ENCODE measurements at places on chromosomes 3 and 15.
A peak's percentile ranks its signal among the peaks of the same experiment; 100 is the strongest.

- DNase-seq, result no peak
Observed at GRCh38 chr3:85054579-85054978, 95.8 kb downstream of the CADM2 start.

DNA sequence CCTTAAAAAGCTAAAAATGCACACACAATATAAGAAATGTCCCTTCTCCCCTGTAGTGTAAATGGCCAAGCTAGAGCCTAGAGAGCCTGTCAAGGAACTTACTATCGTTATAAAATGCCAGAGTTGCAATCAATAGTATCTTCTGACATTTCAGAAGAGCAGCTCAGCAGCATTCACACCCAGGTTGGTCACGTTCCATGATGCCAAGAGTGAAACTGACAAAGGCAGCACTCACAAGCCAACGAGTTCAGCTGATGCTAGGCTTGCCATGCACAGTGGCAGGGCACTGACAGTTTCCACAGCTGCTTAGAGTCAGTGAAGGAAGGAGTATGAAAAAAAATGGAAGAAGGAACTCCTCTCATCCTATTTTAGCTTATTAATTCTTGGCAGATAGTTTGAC is 331.4 kb upstream of the CCDC54 start:
- DNase-seq, result no peak

GRCh38 chr15:79682285-79682684 is 214.5 kb downstream of the MTHFS start:
- peak; percentile 77 for DNase-seq

- no peak for DNase-seq
Observed at GRCh38 chr3:192918275-192918588, 576 bp upstream of the MB21D2 start.

DNA sequence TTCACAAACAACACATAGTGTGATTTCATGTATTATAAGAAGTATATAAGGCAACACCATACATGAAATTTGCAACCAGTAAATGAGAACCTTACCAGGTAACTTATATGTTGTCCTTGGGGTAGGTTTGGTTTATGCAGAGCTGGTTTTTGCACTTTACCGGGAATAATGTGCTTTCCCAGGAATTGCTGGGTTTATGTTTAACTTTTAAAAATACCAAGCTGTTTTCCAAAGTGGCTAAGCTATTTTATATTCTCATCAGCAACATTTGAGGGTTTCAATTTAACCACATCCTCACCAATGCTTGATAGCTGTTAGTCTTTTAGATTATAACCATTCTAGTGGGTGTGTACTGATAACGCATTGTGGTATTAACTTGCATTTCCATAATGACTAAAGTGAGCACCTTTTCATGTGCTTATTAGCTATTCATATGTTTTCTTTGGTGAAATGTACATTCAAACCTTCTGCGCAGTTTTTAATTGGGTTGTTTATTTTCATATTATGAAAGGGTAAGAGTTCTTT is 71.6 kb downstream of the KY start:
- no peak for DNase-seq

DNA sequence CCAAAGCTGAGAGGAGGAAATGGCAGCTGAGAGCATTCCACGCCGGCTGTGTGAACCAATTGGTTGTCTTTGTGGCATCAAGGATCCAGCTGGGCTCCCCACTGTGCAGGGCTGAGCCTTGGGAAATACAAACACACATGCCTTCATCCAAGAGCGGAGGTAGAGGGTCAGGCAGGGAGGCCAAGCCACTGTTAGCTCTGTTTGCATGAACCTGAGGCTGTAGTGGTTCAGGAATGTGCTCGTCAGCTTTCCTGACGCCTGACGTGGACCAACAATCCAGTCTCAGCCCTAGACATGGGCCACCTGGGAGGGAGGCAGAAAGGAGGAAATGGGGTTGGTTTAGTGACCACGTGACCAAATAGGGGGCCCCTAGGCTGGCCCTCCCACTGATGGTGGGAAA is 276.9 kb downstream of the TLE3 start:
- DNase-seq, result no peak

DNA sequence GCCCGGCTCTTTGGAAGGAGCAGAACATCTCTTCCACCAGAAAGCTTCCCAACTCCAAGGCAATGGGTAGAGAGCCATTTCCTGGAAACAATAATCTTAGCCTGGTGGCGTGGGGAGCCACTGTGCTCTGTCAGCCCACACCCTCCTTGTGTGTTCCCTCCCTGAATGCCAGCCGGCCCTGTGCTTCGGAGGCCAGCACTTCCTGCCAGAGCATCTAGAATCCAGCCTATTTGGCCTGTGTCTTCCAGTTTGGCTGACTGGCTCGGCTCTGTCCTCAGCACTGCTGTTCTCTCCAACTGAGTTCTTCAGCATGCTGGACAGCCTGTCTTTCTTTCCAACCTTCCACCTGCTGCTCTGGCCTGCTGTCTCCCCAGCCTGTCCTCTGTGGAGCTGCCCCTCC is 349.3 kb downstream of the MFSD1 start:
- no peak for DNase-seq

DNA sequence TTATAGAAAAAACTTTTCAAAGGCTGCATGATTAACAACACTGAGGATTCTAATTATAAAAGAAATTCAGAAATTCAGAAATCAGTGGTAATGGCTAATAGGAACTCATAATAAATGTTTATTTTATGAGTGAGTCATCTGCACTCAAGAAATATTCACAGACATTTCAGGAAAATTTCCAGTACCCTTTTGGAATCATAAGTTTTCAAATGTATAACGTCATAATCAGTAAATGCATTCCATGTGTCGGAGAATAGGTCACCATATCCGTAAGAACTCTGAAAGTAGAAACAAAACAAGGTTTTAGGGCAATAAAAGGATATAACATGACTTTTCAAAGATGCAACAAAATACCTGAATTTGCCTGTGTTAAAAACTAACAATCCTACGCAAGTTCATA is 24.7 kb downstream of the EOGT start:
- peak; percentile 51 for DNase-seq

DNA sequence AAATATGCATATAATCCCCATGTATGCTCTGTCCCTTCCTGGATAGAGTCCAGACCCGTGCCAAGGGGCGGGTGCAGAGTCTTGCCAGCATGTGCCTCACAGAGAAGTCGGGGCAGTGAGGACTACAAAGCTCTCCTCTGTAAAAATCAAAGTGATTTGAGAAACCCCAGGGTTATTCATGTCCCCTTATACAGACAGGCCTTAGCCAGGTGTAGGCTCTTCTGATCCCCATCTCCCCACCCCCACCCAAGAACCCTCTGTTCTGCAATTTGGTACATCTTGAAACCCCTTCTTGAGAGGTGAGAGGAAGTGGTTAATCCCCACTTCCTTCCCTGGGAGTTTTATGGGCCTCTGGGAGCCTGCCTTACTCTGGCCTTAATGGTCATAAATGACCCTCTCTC is 24.7 kb downstream of the TRIM71 start:
- no peak for DNase-seq

- peak; percentile 29 for DNase-seq
Observed at GRCh38 chr3:58989163-58989562, 60.7 kb downstream of the CFAP20DC start.

DNA sequence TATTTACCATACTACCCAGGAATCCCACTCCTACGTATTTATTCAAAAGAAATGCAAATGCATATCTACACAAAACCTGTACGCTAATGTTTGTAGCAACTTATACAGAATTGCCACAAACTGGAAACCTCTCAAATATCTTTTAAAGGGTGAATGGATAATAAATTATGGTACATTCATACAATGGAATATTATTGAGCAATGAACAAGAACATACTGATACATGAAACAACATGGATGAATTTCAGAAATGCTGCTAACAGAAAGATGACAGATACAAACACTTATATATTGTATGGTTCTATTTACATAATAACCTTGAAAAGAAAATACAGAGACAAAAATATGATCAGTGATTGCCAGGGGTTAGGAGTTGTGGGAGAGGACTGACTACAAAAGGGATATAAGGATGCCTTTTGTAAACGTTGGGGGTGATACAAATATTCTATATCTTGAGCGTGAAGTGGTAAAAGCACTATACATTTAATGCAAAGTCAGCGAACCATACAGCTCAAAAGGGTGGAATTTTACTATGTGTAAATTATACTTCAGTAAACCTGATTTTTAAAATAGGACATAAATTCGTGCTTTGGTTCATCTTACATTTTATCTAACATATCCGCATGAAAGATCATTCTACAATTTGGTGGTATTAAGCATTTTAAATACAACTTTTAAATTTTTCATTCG is 55.0 kb upstream of the FOXB1 start:
- DNase-seq, result no peak

GRCh38 chr3:177983320-177983719 is 552.9 kb upstream of the KCNMB2 start:
- no peak for DNase-seq

GRCh38 chr3:48738926-48739616 is 22.1 kb upstream of the IP6K2 start:
- no peak for DNase-seq

DNA sequence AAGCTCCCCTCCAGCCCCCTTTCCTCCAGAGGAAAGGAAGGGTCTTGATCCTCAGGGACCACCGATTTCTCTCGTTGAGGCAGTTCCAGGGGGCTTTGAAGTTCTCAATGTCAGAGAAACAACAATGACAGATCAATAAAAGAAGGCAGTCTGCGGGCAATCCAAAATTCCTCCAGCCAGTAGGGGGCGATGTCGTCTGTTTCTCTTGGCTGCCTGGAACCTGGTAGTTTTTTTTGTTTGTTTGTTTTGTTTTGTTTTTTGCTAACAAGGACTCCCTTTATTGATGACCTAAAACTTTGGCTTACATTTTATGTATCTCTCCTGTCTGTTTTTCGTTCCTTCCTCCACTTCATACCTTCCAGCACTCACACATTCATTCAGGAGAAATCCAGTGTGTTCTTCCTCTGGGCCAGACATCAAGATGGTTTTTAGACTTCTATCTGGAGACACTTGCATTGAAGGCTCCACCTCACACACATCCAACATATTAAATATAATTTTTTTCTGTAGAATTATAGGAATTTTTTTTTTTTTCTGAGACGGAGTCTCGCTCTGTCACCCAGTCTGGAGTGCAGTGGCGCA is 276.6 kb downstream of the RPLP1 start:
- DNase-seq, result no peak

DNA sequence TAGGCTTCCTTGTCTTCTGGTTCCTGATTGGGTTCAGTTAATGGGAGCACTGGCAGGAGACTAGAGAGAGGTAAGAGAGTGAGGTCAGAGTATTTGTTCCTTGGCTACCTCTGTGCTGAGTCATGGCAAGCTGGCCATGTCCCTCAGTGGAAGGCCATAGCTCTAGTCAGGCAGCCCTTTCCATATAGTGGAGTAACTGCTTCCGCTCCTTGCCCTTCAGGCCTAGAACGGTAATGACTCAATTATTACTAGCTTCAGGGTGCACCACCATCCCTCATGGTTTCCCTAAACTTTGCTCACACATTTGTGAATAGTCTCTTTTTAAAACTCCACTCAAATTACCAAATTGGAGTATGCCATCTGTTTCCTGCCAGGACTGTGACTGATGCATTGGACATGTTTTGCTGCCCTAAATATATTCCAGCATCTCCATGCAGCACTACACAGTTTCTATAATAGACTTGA is 10.5 kb upstream of the ANO10 start:
- DNase-seq, result no peak

DNA sequence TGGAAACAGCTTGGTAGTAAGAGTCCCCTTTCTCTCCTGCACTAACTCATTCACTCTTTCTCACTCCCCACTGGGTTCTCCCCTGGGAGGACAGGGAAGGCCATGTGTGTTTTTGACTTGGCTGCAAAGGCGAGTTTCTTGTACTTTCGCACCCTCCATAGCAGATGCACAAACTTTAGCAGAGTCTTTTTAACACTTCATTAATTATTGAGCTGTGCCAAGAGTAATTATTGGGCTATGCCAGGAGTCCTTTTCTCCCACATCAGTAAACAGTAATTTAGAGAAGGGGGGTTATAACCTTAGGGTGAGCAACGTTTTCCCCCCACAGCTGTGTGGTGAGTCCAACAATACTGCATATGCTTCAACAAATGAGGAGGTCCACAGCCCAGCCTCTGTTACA is 224.4 kb upstream of the ATP11B start:
- no peak for DNase-seq

- no peak for DNase-seq
Observed at GRCh38 chr15:34773013-34773412, 18.2 kb upstream of the GJD2 start.

DNA sequence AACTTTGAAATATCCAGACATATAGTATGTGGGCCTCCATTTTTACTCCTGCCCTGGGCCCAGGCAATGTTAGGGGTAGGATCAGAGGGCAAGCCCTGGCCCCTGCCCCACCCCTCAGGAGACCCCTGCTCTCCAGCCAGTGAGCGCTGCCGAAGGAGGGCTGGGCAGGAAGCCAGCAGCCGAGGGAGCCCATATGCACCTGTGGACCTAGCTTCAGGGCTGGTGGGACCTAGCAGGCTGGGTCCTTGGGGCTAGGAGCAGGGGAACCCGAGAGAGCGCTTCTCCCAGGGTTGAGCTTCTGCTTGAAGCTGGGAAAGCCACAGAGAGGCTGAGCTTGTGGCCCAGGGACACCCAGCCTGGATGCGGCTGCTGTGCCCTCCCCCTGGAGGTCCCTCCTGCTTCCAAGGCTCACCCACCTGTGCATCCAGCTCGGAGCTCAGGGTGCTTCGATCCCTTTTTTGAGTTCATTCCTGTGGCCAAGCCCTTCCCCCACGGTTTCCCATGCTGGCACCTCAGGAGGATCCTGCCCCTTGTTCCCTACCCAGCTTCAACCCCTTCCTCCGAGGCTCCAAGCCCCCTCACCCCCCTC is 21.0 kb upstream of the CYP11A1 start:
- no peak for DNase-seq

DNA sequence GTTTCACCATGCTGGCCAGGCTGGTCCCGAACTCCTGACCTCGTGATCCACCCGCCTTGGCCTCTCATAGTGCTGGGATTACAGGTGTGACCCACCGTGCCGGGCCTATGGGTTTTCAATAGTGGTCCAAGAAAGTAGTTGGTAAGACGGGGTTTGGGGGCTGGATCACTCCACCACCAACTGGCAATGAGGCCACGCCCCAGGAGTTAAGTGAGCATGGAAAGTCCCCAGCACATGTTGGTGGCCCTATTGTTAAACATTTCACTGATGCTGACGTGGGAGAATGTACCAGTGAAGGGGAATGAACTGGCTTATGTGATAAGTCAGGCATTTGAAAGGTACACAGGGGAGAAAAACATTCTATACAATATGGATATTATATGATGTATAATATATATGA is 80.4 kb downstream of the CHRD start:
- DNase-seq, result no peak

DNA sequence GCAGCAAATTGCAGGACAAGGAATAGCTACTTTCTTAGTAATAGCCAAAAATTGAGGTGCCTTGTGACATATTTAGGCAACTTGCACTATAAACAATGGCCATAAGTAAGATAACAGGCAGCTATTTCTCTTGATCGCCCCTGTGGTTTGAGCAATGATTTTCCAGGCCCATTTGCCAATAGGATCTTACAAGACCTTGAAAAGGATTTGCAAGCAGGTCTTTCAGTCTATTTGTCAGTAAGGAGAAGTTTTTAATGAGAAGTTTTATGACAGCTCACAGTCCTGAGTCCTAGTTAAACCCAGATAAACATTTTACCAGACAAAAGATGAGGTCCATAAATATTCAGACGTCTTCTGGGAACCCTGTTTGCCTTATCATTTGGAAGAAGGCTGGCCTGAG is 645.5 kb downstream of the RBMS3 start:
- no peak for DNase-seq

GRCh38 chr3:178518660-178519396 is 17.4 kb upstream of the KCNMB2 start:
- no peak for DNase-seq

Data from fibroblast of skin of left quadriceps (primary cell).